Non-pigmented ciliary epithelial cell (primary cell): ENCODE measurements at places on chromosomes 1 and 21.

GRCh38 chr1:201488830-201489589 lies 17.9 kb downstream of the CSRP1 start:
- DNase-seq: peak; percentile 63

DNA sequence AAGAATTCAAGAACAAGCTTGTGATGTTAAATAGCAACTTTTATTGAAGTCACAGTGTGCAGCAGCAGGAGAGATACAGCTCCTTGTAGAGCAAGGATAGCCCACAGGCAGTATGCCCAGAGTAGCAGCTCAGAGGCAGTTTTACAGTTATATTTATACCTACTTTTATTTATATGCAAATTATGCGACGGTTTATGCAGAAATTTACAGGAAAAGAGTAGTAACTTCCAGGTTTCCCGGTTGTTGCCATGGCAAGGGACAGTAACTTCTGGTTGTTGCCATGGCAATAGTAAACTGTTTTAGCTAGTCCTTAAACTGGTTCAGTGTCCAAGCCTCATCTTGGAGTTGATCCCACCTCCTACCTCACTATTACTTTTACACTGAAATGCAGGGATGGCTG lies 344.6 kb upstream of the LYPLAL1 start:
- DNase-seq: no peak

GRCh38 chr1:3194760-3195479 lies 125.9 kb downstream of the PRDM16 start:
- DNase-seq: no peak

DNA sequence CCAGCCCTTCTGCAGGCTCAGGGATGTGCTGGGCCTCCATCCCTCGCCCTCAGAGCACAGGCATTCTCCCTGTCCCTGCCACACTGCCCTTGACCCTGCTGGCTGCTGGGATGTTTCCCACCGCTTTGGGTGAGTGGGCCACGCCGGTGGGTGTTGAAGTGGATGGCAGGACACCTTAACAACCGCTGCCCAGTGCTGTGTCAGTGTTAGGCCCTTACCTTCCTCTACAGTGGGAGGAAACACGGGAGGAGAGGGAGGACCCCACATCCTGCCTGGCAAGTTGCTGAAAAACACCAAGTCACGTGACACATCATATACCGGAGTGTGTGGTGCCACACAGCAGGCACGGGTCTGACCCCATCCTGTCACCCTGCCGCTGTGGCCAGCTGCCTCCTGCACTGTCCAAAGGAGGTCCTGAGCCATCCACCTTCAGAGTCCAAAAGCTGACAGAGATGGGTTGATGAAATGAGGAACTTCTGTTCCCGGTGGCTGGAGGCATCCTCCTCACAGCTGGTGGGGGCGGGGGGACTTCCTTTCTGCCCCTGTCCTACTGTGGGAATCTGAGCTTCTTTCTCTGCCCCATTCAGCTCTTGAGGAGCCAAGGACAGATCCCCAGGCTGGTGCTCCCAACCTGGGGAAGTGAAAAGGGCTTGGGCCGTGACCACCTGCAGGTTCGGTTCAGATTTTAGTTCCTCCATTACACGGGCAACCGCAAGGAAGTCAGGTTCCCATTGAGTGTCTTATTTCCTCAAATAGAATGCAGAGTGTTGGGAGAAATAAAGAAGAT lies 3.2 kb upstream of the THEMIS2 start:
- no peak for DNase-seq

GRCh38 chr1:17370618-17371017 lies 1.4 kb upstream of the PADI6 start:
- DNase-seq: no peak

DNA sequence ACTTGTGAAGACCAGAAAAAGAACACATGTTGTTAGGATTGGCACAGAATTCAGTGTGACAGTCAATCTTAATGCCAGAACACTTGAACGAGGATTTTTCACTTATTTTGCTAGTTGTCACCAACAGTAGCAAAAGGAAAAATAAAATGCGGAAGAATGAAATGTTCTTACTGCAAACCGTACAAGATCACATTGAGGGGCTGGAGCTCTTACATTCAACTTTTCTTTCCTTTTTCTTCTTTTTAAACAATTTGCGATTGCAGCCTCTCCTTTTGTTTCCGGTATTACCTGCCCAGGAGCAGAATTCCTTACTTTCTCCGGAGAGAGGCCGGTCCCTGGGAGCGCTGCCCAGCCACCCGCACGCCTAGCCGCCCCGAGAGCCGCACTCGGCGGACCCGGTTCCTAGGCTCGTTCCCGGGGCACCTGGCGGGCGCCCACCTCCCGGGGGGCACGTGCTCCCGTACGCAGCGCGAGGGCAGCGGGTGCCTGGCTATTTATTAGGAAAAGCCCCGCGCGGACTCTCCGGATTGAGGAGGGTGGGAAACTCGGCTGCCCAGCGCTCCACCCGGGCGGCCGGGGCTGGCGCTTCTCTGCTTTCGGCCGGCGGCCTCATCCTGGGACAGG lies 1.2 kb upstream of the CAMTA1 start:
- no peak for DNase-seq

- no peak for DNase-seq
These were observed at the start of gene SLC35F3 for GRCh38 chr1:233904633-233905415. SLC35F3 (plus strand) TSS chr1:233904676.

- DNase-seq: no peak
These were observed 699 bp upstream of the NES start for GRCh38 chr1:156677616-156678596.

- DNase-seq: no peak
These were observed 21.8 kb upstream of the PLEKHO1 start for GRCh38 chr1:150127868-150128267.

GRCh38 chr1:91682882-91683597 lies 182.4 kb downstream of the CDC7 start:
- DNase-seq: no peak

DNA sequence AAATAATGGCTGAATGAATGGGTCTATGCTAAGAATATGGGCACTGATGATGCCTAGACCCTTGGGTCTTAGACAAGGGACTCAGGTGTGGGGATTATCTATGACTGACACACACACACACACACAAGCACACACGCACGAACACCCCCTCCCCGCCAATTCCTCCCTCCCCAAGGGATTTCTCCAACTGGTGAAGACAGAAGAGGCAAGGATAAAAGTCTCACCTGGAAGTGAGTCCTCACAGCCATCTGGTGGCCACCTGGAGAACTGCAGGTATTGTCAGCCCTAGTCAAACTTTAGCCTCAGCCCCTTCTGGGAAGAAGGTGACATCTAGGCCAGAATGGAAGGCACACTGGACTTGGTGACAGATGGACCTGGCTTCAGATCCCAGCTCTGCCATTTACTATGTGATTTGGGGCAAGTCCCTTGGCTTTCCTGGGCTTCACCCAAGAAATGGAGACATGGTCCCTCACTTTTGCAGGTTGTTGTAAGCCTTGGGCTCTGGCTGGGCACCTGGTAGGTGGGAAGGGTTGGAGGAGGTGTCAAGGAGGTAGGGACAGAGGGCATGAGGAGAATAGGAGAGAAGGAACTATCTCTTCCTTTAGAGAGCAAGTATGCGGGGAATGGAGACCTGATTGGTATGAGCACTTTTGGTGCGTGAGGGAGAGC lies 4.0 kb upstream of the GPR3 start:
- DNase-seq: no peak

DNA sequence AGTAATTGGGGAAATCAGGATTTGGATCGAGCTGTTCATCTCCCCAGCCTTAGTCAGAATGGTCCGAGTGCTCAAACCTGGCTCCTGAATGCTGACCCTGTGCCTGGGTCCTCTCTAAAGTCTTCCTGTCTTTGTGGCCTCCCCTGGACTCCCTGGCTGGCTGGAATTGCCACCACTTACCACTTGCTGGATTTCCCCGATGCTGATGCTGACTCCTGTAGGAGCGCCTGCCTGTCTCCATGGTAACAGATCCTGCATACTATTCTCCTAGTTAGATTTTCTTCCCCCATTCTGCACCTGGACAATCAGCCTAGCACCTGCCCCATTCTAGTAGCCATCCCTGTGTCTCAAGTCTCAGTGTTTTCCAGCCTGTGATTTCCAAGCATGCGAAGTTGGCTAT lies 382.2 kb upstream of the ESRRG start:
- no peak for DNase-seq

- no peak for DNase-seq
These were observed 4.6 kb downstream of the TNFRSF1B start for GRCh38 chr1:12171206-12172041.

GRCh38 chr1:47821760-47822159 lies 175.4 kb downstream of the TRABD2B start:
- DNase-seq: no peak

GRCh38 chr1:121471523-121471922 lies 286.7 kb downstream of the SRGAP2C start:
- DNase-seq: no peak

- DNase-seq: no peak
These were observed 236.9 kb upstream of the VAMP3 start for GRCh38 chr1:7534061-7534825.

DNA sequence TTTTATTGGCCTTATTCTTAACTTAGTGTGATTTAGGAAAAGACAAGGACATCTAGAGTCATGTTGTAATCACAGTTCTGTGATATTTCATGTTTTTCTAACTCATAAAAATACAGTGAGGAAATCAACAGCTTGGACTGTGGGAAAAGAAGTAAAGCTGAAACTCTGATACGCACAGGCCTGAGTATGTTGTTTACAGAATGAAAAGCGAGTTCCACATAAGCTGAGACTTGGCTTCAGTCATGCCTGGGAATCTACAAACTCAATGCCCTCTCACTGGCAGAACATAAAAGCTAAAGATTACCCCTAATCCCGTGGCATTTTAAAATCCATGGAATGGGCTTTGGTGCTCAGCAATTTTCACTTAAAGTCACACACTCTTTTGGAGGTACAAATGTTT lies 23.6 kb upstream of the ATP5PO start:
- no peak for DNase-seq

GRCh38 chr1:42142894-42143675 lies 10.1 kb upstream of the GUCA2B start:
- DNase-seq: no peak

GRCh38 chr1:238409932-238410331 lies 519.2 kb upstream of the ZP4 start:
- DNase-seq: peak; percentile 64

- DNase-seq: no peak
These were observed 16.2 kb downstream of the RIPK4 start for GRCh38 chr21:41750532-41751151.

DNA sequence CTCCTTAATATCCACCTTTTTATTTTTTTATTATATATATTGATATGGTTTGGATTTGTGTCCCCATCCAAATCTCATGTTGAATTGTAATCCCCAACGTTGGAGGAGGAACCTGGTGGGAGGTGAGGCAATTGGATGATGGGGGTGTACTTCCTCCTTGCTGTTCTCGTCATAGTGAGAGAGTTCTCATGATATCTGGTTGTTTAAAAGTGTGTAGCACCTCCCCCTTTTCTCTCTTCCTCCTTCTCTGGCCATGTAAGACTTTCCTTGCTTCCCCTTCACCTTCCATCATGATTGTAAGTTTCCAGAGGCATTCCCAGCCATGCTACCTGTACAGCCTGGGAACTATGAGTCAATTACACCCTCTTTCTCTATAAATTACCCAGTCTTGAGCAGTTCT lies 22.7 kb upstream of the CCSAP start:
- DNase-seq: no peak

GRCh38 chr1:38046884-38047602 lies 450 bp upstream of the POU3F1 start:
- DNase-seq: no peak

DNA sequence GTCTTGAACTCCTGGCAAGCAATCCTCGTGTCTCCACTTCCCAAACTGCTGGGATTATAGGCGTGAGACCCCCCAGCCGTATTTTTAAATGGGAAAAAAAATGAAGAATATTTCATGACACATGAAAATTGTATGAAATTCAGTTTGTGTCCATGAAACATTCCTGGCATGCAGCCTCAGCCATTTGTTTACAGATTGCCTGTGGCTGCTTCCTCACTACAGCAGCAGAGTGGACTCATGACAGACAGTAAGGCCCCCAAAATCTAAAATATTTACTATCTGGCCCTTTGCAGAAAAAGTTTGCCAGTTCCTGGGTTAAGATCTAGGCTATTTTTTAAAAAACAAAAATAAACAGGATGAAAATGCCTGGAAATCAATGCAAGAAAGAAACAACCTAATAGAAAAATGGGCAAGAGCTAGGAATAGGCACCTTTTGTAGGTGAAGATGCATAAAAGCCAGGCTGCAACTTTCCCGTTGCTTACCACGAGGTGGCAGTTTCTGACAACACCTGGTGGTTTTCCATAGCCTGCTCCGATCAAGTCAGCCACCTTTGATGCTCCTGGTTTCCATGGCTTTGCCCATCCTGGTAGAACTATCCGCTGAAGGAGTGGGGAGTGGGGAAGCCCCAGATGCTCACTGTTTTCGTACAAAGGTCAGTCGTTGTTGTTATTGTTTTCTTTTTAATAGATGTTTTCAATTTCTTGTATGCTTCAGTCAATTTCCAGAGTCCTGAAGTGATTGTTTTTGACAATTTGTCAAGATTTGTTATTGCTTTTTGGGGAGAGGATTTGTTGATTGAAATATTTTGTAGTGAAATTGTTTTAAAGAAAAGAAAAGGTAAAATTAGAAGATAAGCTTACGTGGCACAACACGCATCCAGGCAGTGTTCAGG lies 24.3 kb downstream of the UBE2Q1 start:
- DNase-seq: no peak

DNA sequence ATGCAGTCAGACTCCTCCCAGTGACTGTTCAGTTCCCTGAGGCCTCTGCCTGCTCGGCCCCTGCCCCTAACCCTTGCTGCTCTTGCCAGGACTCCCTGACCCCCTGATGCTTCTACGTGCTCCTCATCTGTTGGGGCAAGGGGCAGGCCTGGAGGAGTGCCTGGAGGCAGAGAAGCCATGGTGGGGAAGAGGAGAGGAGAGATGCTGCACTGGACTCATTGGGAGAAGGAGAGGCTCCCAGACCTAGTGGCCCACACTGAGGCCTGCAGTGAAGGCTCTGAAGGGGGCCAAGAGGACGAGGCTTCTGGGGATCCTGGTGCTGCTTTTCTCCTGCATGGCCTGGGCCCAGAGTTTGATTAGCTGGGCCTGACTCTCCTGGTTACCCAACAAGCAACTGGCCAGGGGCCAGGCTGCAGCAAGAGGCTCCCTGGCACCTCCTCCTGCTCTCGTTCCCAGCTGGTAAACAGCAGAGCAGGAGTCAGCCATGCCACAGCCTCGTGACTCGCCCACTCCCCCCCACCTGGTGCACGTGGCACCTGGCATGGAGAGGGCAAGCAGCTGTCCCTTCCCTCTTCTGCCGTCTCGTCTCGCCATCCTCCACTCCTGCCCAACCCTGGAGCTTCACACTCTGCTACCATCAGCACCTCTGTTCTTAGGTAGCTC lies 847 bp upstream of the RORC start:
- DNase-seq: no peak

DNA sequence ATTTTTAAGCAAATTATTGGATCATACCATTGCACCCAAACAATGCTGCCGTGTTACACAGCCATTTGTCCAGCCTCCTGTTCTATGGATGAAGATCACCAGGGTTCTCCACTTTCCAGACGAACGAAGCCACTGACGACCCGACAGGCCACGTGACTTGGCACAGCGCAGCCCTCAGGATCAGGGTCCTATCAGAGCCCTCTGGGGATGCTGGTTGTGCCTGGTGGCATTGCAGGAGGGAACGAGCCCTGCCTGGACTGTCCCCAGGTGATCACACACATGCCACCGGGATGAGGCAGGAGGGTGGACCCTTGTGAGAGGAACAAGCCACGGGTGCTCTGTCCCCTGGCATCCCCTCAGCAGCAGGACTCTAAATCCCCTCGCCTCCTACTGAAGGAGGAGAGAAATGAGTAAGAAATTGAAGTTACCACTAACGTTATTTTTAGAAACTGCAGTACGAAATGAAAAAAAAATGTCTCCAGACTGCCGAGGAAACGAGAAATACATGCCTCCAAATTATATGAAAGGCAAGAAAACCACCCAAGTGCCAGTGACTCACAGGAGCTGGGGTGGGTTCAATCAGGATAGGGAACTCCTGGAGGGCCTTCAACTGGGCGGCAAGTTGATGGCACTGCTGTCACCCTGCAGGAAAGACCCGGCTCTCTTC lies 58.7 kb upstream of the PDE9A start:
- DNase-seq: no peak
